IMR-90 (cell line): ENCODE measurements at places on chromosomes 7 and 10. TPM values are rescaled to one million over a fixed set of nuclear protein-coding genes. Genes with fewer than 3 reads are reported as not detected.

DNA sequence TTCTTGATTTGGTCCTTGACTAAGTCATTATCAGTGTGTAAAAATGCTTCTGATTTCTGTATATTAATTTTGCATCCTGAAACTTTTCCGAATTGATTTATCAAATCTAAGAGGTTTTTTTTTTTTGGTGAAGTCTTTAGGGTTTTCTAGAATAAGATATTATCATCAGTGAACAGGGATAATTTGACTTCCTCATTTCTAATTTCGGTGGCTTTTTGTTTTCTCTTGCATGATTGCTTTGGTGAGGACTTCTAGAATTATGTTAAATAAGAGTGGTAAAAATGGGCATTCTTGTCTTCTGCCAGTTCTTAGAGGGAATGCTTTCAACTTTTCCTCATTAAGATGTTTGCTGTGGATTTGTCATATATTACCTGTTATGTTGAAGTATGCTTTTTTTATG, 170.5 kb downstream of the CCDC7 start:
- DNase-seq = no peak

DNA sequence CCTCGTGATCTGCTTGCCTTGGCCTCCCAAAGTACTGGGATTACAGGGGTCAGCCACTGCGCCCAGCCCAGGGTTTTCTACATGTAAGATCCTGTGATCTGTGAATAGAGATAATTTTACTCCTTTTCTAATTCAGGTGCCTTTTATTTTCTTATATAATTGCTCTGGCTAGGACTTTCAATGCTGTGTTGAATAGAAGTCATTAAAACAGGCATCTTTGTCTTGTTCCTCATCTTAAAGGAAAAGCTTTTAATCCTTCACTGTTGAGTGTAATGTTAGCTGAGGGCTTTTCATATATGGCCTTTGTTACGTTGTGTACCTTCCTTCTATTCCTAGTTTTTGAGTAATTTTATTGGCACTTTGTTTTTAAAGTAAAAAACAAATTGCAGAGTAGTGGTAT, 26.6 kb downstream of the ANLN start:
- DNase-seq = no peak

AGBL3 gene
- 0.18 and 0.28 TPM in 2 replicates for total RNA-seq

TAS2R5 gene
- total RNA-seq = under 0.01 and 0.36 TPM in 2 replicates

DNA sequence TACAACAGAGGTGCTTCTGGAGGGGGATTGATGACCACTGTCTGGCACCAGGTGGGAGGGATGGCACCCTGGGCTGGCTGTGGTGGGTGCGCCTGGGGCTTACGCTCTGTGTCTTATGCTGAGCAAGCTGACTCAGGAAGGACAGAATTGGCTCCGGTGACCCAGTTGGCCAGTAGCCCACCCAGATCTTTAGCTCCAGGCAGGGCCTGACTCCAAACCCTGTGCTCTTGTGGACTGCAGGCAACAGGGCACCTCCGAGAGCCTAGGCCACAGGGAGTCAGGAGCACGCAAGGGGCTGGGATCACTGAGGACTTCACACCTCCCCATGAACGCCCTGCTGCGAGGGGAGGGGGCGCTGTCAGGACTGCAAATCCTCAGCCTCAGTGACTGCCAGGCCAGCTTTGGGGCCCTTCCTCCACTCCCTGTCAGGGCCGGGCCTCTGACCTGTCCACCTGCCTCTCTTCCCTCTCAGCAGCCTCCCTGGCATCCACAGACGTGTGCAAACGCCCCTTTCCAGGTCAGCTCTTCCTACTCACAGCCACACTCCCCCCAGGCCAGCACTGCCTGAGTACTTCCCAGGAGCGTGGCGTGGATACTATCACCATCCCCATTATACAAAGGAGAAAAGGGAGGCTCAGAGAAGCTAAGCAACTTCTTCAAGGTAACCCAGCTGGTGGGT, 118.7 kb downstream of the SLIT1 start:
- no peak for DNase-seq

- DNase-seq = no peak
These were observed 7.4 kb downstream of the ZNF487 start for GRCh38 chr10:43444323-43444722.

TMEM196 gene
- not detected in 2 replicates for total RNA-seq

DNA sequence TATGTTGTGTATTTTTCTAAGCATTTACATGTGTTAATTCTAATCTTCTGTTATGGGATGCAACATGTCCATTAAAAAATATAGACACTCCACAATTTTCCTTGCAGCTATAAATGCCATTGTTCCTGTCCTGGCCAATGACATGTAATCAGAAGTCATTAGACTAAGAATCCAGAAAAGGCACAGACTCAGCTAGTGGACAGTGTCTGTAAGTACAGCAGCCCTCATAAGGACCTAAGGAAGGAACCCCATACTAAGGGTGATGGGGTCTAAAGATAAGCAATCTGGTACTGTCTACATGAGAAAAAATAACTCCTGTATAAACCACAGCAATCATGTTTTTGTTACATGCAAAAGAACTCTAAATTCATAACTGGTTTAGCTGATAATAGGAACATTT, 115.9 kb downstream of the GPR85 start:
- no peak for DNase-seq

- no peak for DNase-seq
These were observed 285.7 kb downstream of the ZEB1 start for GRCh38 chr10:31604646-31605170.

DNA sequence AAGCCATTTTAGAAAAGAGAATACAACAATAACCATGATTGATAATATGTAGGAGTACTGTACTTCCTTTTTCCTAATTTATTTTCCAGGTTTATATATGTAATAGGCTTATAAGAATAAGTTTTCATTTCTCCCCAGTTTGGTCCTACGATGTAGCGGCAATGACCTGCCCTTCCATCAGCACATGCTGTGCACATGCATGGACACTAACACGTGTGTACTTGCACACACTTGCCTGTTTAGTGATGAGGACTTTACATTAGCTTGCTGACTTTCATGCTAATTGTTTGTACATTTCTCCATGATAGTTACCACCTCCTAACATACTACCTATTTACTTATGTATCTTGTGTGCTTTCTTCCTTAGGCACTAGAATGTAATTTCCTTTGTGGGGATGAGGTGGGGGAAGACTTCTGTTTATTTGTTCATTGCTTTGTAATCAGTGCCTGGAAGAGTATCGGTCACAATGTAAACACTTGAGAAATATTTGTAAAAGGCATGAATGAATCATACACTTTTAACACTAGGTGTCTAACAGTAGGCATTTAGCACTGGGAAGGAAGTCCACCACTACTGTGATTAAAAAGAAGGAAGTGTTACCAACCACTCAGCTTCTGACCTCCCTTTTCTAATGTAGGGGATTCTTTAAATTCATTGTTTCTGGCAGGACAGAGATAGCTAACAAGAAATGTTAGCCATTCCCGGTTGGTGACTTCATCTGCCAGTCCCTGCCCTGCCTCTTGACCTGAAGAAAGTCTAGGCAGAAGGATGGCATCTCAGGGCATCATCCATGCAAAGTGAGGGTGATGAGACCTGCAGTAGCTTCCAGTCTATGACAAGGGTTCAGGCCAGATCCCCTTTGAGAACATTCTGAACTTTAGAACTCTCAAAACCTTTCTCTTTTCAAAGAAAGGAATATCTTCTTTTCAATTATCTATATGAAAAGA, 120.2 kb upstream of the RAB18 start:
- peak; percentile 6 for DNase-seq
